ENCODE measurements at places on chromosomes 1 and 21.

DNA sequence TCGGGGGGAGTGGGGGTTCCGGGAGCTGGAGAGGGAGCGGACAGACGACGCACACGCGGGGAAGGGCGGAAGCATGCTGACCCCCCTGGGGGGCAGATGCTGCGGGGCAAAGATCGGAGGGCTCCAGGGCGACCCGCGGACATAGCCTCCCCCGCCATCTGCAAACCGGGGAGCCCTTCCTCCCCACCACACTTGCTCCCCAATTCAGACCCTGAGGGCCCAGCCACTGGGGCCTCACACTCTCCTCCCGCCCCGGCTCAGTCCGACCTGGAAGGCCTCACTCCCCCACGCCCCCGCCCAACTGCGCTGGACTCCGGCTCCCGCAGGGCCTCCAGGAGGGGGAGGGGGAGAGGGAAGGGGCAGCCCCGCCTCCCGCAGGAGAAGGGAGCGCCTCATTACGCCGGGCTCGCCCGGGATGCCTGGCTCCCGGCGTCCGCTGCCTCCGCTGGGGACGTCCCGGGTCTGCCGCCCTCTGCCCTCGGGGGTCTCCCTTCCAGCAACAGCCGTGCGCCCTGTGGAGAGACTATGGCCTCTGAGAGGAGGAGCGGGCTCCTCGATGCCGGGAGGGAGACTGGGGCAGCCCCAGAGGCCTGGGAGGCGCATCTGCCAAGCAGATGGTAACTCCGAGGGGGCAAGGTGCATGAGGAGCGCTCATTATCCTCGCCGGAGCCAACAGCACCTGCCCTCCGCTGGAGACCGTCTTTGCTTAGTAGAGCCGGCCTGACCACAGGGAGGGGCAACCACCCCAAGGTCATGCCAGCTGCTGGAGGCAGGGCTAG, 636 bp upstream of the CAMK2N1 start:
- no peak for DNase-seq

DNA sequence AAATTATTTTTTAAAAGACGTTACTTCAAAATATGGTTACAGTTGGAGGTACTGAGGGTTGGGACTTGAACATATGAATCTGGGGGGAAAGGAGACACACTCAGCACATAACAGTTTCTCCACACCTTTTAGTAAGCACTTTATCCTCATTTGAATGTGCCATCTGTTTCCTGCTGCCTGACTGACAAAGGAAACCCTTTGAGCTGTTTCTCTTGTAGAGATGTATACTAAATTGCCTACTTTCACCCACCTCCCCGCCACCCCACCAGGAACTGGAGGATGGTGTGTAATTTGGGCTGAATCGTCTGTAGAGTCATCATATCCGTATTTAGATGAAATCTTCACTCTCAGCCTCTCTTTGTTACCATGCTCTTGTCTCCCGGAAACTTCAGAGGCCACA, 108.1 kb downstream of the KAZN start:
- no peak for DNase-seq

DNA sequence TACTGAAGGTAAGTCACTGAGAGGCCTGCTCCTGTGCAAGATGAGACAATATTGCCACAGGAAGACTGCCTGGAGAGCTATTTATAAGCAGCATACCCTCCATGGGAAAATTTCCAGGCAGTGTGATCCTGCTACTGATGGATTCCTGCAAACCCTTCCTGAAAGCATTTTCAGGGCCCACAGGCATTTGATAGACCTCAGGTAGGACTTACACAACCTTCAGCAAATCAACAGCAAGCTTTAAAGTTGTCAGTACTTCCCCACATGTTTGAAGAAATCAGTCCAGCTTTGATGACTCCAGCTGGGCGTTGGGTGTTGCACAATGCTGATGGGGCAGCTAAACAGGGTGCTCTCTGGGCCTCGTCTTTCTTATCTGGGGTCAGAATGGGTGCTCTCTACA, 108.8 kb downstream of the PLXNA2 start:
- no peak for DNase-seq

- no peak for DNase-seq
Observed at GRCh38 chr1:174433451-174433850, 14.3 kb upstream of the GPR52 start.

DNA sequence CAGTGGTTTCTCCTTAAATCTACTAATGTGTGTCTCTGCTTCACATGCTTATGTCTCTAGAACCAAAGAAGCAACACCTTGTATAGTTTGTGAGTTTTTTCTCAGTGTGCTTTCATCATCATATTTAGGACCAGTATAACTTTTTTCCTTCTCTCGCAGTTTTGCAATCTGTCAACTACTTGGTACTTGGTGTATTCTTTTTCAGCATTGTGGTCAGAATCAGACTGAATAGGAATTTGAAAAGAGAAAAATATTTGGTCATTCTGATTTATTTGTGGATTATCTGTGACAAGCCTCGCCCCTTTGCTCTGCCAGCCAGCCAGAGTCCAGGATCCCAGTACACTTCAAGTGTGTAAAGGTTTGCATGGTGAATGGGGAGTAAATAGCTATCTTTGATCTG, 122.3 kb downstream of the C1orf21 start:
- DNase-seq = no peak

- DNase-seq = no peak
Observed at GRCh38 chr1:232421143-232421796, 208.7 kb downstream of the SIPA1L2 start.

DNA sequence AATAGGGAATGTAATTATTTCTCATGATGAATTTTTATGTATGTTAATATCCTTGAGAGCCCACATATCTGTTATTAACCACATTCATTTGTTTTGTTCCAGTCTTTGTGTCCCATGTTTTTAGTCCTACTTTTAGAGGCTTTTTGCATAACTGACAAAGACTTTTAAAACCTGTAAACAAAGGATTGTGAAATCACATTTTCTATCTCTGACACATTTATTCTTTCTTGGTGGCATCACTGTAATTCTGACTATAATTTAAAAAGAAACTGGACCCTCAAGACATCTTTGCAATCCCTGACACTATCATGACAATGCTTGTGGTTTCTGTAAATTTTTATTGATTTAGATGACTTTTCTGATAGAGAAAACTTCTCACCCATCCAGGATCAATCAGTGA, 313.1 kb downstream of the SIPA1L2 start:
- no peak for DNase-seq

- DNase-seq = no peak
Observed at GRCh38 chr1:20829946-20830345, 42.8 kb upstream of the HP1BP3 start.

- DNase-seq = no peak
Observed at GRCh38 chr1:24348196-24348595, 29.0 kb downstream of the GRHL3 start.

- DNase-seq = no peak
Observed at GRCh38 chr21:40421121-40421520, 425.8 kb downstream of the DSCAM start.
